ENCODE measurements at places on chromosomes 4 and X.

GRCh38 chrX:1167466-1167865 lies 45.0 kb downstream of the CRLF2 start:
- DNase-seq: no peak

DNA sequence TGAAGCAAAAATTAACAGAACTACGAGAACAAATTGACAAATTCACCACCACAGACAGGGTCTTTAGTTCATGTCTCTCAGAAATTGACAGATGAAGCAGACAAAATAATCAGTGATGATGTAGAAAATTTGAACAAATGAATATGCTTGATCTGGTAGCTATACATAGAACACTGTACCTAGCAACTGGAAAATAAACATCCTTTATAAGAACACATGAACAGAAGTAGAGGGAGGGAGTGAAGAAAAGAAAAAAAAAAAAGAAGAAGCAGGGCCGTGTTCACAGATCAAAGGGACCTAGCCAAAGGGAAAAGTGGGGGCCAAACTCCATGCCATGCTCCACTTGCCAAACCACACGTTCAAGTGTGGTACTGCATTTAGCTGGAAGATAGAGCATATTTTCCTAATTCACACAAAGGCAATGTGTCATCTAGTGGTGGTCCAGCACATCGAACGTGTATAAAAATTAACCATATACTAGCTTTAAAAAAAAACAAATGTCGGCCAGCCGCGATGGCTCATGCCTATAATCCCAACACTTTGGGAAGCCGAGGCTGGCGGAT lies 5.6 kb upstream of the THOC2 start:
- DNase-seq: no peak

- DNase-seq: no peak
Measured at GRCh38 chr4:80459918-80460473, 124.5 kb downstream of the CFAP299 start.

DNA sequence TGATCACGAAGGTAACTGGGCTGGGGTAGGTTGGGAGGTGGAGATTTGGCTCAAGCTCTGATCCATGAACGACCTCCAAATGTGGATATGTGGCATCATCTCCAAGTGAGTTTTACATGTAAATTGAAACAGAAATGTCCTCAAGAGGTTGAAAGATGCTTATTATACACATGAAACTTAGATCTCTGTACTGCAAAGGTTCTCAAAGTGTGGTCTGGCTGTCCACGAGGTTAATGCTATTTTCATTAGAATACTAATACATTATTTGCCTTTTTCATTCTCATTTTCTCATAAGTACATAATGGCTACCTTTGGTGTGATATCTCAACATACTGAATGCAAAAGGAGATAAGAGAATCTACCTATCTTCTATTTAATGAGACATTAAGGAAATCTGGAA lies 198.2 kb downstream of the RASL11B start:
- no peak for DNase-seq

GRCh38 chr4:144817081-144817480 lies 171.1 kb downstream of the HHIP start:
- no peak for DNase-seq

- no peak for DNase-seq
Measured at GRCh38 chr4:132958457-132959263, 190.4 kb upstream of the PCDH10 start.

- DNase-seq: peak; percentile 11
Measured at GRCh38 chrX:24081661-24082154, 27.0 kb downstream of the EIF2S3 start.

DNA sequence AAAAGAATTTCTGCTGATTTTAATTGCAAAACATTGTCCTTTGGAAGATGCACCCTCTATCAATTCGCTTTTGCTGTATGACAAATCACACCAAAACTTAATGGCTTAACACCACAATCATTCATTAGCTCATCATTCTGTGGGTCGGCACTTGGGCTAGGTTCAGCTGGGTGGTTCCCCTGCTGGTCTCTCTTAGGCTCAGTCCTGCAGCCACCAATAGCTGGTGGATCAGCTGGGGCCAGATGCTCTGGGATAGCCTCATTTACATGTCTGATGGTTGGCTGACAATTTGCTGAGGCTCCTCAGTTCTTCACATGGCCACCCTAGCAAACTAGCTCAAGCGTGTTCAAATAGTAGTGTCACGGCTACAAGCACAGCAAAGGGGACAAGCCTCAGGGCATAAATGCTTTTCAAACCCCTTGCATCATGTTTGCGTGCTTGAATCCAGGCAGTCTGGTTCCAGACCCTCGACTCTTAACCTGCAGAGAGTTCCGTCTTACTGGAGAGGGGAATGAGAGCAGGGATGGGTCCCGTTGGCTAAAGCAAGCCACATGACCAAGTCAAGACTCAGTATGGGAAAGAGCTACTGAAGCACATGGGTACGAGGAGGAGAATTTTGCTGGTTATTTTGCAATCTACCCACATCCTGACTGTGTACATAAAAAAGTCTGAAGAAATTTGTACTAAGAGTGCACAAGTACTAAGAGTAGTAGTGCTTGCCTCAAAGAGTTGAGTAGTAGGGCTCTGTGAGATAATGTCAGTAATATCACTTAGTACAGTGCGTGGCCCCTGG lies 7.5 kb upstream of the ACSL1 start:
- no peak for DNase-seq

- peak; percentile 20 for DNase-seq
Measured at GRCh38 chr4:120277391-120277790, 210.7 kb upstream of the MAD2L1 start.

All from COR-L47 (cell line).